ENCODE measurements at places on chromosomes 5 and 9.

GRCh38 chr9:105883847-105884246, 189.5 kb downstream of the TMEM38B start:
- DNase-seq: no peak

DNA sequence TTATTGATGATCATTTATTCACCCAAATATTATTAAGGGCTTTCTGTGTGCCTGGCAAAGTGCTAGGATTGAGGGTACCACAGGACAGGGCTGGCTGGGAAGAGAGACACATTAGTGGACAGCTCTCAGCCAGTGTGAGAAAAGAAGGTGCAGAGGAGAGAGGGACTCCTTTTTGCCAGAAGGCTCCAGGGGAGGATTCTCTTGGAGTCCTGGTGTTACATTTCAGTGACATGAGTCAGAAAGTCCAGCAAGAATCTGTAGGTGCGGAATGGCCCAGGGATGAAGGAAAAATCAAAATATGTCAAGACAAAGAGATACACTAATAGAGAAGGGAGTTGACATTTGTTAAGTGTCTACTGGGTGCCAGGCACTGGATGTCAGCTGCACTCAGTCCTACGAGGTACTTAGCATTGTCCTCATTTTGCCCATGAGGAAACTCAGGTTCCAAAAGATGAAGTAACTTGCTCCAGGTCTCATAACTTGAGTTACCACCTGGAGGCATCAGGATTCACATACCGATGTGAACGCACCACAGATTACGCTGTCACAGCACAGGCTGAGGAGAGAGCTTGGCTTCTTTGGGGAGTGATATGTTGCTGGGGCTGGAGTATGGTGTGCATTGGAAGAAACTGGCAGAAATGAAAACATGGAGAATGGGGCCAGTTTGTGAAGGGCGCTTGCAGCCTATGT, 60.5 kb downstream of the RASGRF2 start:
- DNase-seq: no peak

DNA sequence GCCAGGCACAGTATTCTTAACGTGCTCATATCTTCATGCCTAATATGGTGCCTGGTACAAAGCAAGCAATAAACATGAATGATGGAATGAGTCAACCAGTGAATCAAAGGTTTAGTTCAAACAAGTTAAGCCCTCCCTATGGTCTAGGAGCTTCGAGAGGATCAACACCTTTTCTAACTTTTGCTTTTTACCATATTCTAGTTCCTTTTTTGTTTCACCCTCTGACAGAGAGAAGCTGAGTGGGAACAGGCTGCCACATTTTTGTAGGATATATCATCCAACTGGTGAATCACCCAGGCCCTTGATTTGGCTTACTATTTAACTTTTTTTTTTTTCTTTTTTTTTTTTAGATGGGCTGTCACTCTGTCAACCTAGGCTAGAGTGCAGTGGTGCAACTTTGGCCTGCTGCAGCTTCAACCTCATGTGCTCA, 39.3 kb upstream of the TNC start:
- DNase-seq: no peak

GRCh38 chr9:22201256-22201655, 192.2 kb upstream of the CDKN2B start:
- DNase-seq: no peak

- no peak for DNase-seq
These were observed 22.5 kb upstream of the SUB1 start for GRCh38 chr5:32562843-32563242.

GRCh38 chr5:150562832-150563231, 54.9 kb downstream of the NDST1 start:
- DNase-seq: no peak

All from activated T-helper 1 cell treated with anti-CD3 and anti-CD28 coated beads, Interleukin-2, amount 50 U/mL, for 16 hours (primary cell).